Left lung (tissue), 14 donors: ENCODE measurements at places on chromosomes 3 and 15. TPM values are rescaled to one million over a fixed set of nuclear protein-coding genes. Genes with fewer than 3 reads are reported as not detected.

The LRRC3B gene
- not detected for total RNA-seq

The CCR3 gene
- total RNA-seq, result not detected

The GRAMD2A gene
- 36.1 TPM for total RNA-seq

The CCDC191 gene
- total RNA-seq, result 3.3 TPM

The ATP8B4 gene
- 4.5 TPM for total RNA-seq

The RTP2 gene
- not detected for total RNA-seq

The PARP14 gene
- 119 TPM for total RNA-seq

The LRTM1 gene
- not detected for total RNA-seq

The SLCO3A1 gene
- total RNA-seq, result 48.4 TPM

The SLC12A1 gene
- total RNA-seq, result not detected

The PTX3 gene
- total RNA-seq, result 93.7 TPM

The ALS2CL gene
- total RNA-seq, result 74.4 TPM

The CX3CR1 gene
- total RNA-seq, result 6.4 TPM

The FOXB1 gene
- not detected for total RNA-seq

The HTR3E gene
- not detected for total RNA-seq

The RARB gene
- 8.1 TPM for total RNA-seq

The SPATA12 gene
- 0.17 TPM for total RNA-seq

The C2CD4A gene
- 0.44 TPM for total RNA-seq

The KCTD6 gene
- total RNA-seq, result 10.7 TPM

The SLC9C1 gene
- 0.20 TPM for total RNA-seq

The TLR9 gene
- total RNA-seq, result 1.5 TPM

The GNAT1 gene
- total RNA-seq, result not detected

The ZNF860 gene
- total RNA-seq, result 1.9 TPM

The SLC51A gene
- total RNA-seq, result not detected

The CCDC66 gene
- total RNA-seq, result 24.3 TPM

The SPTBN5 gene
- 4.8 TPM for total RNA-seq

The GABRR3 gene
- total RNA-seq, result not detected

The LRRFIP2 gene
- total RNA-seq, result 52.6 TPM

The FSTL1 gene
- total RNA-seq, result 530 TPM

The CPN2 gene
- total RNA-seq, result not detected

The AGBL1 gene
- total RNA-seq, result 3.3 TPM

The ABI3BP gene
- total RNA-seq, result 116 TPM

The MTFMT gene
- total RNA-seq, result 12.7 TPM

The TMEM266 gene
- 2.8 TPM for total RNA-seq

The P2RY13 gene
- 16.4 TPM for total RNA-seq

The MORC1 gene
- not detected for total RNA-seq

The SLTM gene
- total RNA-seq, result 57.4 TPM

The VWA5B2 gene
- 0.31 TPM for total RNA-seq

The HDGFL3 gene
- 33.5 TPM for total RNA-seq

The ADGRG7 gene
- not detected for total RNA-seq

The CTXN2 gene
- not detected for total RNA-seq

The HYAL1 gene
- total RNA-seq, result 41.3 TPM

The MYL3 gene
- 3.1 TPM for total RNA-seq

The PARP16 gene
- total RNA-seq, result 8.0 TPM

The RPUSD3 gene
- total RNA-seq, result 29.6 TPM

The RPL4 gene
- 1,750 TPM for total RNA-seq

The CYP1A2 gene
- total RNA-seq, result not detected
